A172 (cell line): ENCODE measurements at places on chromosomes 4 and X. TPM values are rescaled to one million over a fixed set of nuclear protein-coding genes. Genes with fewer than 3 reads are reported as not detected.

Gene MAGEA4
- not detected in 2 replicates for total RNA-seq

DNA sequence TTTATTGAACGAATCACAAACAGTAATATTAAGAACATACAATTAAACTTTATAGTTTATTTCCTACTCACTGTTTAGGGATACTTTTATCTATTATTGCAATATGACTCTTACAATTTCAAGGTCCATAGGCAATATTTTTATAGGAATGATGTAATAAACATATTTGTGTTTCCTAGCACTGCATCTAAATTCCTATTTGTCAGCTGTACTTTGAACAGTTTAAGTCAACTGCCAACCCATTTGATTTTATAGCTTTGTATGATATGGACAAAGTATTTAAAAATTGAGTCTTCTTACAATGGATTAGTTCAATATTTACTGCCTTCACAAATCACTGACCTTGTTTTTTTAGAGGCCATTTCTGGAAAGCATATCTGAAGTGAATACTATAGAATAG, 199.3 kb downstream of the PCDH7 start:
- no peak for DNase-seq

- DNase-seq, result no peak
Observed at GRCh38 chr4:52961666-52962412, 99.7 kb downstream of the RASL11B start.

DNA sequence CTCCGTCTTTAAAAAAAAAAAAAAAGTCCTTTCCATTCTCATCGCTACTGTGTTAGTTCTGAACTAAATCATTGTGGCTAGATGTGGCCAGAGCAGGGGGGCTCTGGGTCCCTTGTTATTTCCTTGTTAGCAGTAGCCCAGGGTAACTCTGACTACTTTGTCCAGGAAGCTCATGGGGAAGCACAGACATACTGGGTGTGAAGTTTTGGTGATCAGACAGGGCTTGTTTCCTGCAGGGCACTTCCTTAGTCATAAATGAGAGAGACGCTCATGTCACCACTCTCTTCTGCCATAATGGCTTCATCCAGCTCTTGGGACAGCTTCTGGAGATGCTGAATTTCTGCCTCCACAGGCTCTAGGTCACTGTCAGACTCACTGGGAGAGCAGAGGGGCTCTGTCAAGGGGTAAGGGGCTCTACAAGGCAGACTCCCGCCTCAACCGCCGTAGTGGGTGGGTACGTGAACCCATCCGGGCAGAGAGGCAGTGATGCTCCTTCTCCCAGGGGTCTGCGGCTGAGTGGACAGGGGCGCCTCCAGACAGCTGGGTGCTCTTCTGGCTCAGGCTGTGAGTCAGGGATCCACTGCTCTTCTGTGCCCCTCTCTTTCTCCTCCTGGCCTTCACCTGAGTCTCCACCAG, 12.9 kb downstream of the STIM2 start:
- DNase-seq, result no peak

Gene CLCN4
- total RNA-seq, result 16.8 and 21.9 TPM in 2 replicates

Gene C4orf50
- under 0.01 and 0.12 TPM in 2 replicates for total RNA-seq

- DNase-seq, result no peak
Observed at GRCh38 chr4:90165883-90166282, 38.7 kb downstream of the CCSER1 start.

Gene SSX4B
- total RNA-seq, result not detected in 2 replicates

DNA sequence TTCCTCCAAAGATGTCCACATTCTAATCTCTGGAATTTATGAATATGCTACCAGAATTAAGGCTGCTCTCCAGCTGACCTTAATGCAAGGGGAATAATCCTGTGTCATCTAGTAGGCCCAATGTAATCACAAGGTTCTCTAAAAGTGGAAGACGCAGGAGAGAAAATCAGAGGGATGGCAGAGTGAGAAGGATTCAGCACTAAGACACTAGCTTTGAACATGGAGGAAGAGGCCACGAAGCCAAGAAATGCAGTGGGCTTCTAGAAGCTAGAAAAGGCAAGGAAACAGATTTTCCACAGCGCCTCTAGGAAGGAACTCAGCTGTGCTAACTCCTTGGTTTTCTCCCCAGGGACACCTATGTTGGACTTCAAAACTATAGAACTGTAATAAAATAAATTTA, 240.7 kb upstream of the TRAM1L1 start:
- no peak for DNase-seq

DNA sequence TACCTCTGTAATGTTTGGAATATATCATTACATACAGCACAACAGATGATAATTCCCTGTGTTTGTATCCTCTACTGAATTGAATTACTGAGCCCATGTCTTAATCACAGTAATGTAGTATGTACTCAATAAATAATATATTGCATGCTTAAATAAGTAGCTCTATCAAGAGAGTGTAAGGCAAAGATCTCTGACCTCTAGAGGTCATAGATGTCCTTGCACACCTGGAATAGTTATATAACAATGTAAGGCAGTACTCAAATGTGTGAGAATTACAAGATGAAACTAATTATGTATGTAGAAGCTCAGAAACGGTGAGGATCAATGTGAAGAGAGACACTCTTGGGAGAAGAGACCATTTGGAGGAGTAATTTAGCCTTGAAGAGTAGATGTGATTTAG, 14.3 kb upstream of the GCNA start:
- DNase-seq, result no peak

GRCh38 chr4:30402276-30402675, 317.9 kb upstream of the PCDH7 start:
- no peak for DNase-seq

Gene ZNF81
- total RNA-seq, result 4.0 and 8.9 TPM in 2 replicates

DNA sequence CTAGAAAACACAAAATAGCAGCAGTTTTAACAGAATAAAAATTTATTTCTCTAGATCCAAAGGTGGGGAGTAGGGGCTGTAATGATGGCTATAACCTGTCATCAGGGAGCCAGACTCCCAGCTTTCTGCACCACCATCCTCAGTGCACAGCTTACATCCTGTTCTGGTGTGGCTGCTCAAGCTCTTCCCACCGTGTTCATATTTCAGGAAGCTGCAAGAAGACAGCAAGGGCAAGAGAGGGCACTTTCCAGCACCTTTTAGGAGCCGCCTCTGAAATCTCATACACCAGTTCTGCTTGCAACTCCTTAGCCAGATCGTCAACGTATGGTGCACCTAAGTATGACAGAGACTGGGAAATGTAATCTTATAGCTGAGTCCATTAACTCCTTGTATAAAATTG, 253.7 kb downstream of the CENPC start:
- no peak for DNase-seq

- no peak for DNase-seq
Observed at GRCh38 chr4:7774301-7775294, 165.1 kb downstream of the AFAP1 start.

DNA sequence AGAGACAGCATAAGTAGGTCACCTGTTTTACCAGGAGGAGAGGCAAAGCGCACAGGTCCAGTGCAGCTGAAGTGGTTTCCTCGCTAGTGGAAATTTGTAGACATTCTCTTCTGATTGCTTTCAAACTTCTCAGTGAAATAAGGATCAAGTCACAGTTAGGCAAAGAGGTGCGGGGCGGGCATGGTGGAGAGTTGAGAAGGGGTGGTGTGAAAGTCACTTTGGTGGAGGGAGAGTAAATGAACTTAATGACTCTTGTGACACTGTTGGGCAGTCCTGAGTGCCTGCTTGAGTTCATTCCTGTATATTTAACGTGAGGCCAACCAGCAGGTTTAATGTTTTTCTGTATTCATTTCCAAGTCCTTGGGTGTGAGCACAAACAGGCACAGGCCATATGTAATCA, 235.6 kb downstream of the TRIML1 start:
- DNase-seq, result no peak

Gene L1CAM
- total RNA-seq, result 77.7 and 94.0 TPM in 2 replicates

Gene GBA3
- not detected in 2 replicates for total RNA-seq

Gene CTPS2
- 30.0 and 32.9 TPM in 2 replicates for total RNA-seq

Gene TSPAN7
- total RNA-seq, result 1.1 TPM in 1 of 2 replicates, not detected in the other

DNA sequence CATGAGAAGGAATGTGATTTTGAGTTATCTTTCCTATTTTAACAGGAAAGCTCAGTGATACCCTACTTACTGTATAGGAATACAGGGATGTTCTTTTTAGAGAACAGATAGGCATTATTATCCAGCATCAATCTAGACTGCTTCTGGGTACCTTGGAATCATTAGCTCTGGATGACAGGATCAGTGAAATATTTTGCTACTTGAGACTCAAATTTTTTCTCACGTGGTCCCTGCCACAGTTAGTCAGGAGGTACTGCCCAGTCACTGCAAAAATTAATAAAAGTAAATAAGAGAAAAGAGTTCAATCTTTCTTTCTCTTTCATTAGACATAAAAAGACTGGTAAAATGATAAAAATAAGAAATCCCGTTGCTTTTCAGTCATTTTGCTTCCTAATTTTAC, 5.5 kb downstream of the ZNF827 start:
- no peak for DNase-seq

Gene ADH1A
- total RNA-seq, result not detected in 2 replicates

DNA sequence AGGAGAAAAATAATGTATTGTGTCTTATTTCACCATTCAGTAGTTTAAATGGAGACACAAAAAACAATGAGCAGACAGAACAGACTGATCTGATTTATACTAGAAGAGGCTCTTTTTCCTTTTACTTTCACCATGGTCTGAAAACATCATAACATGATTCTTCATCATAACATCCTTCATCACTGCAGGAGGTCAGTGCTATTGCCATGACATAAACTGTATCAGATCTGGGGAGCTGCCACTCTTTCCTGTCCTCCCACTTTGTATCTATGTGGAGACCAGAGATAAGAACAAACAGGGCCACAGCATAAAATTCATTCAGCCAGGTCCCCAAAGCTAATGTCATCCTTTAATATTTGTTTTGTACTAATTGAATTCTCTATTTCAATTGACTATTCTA, 25.2 kb downstream of the SOD3 start:
- DNase-seq, result no peak

Gene GRIA3
- not detected in 2 replicates for total RNA-seq

Gene CXCL1
- not detected in 2 replicates for total RNA-seq

Gene GSX2
- total RNA-seq, result not detected in 2 replicates

GRCh38 chr4:17771284-17771908, 10.0 kb downstream of the FAM184B start:
- no peak for DNase-seq

- DNase-seq, result no peak
Observed at GRCh38 chr4:128862608-128863311, 53.3 kb downstream of the JADE1 start.

DNA sequence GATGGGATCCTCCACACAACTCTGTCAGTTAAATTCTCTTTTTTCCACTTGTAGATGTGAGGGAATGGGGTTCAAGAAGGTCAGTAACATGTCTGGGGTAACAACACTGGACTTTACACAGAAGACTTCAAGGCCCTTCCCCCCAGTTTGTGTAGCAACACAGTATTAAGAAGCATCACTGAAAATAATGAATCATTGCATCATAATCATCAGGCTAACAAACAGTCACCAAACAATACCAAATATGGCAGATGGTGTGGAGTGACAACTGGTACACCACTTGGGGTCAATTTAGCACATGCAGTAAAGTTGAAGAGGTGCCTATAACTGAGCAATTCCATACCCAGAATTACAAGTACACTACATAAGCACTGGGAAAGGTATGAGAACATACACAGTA, 38.6 kb downstream of the BOD1L1 start:
- DNase-seq, result no peak

Gene MAGEA1
- not detected in 2 replicates for total RNA-seq
